ENCODE measurements at places on chromosomes 6 and 20.
A peak's percentile ranks its signal among the peaks of the same experiment; 100 is the strongest.

GRCh38 chr6:118903691-118904090 is 9.7 kb downstream of the ASF1A start:
- DNase-seq = no peak

GRCh38 chr6:37092923-37093727 is 76.8 kb upstream of the PIM1 start:
- DNase-seq = no peak

GRCh38 chr20:419556-420165 is 11.6 kb downstream of the RBCK1 start:
- peak; percentile 86 for DNase-seq

GRCh38 chr20:35200267-35200666 is 26.2 kb upstream of the MMP24 start:
- no peak for DNase-seq

DNA sequence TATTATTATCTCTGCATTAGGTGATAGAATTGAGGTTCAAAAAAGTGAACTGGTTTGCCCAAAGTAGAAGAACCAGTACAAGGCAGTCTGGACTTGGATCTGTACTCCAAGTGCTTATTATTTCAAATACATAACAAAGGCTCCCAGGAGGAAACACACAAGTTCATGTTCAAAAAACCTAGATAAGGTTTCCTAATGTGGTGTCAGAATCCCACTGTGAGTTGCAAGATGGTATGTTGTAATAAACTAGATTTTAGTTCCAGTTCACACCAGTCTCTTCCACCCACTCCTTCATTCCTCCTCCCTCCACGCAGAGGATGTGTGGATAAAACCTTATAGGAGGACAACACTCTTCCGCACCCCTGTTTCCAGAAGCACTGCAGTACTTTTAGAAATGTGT is 42.8 kb downstream of the KIAA0319 start:
- no peak for DNase-seq

DNA sequence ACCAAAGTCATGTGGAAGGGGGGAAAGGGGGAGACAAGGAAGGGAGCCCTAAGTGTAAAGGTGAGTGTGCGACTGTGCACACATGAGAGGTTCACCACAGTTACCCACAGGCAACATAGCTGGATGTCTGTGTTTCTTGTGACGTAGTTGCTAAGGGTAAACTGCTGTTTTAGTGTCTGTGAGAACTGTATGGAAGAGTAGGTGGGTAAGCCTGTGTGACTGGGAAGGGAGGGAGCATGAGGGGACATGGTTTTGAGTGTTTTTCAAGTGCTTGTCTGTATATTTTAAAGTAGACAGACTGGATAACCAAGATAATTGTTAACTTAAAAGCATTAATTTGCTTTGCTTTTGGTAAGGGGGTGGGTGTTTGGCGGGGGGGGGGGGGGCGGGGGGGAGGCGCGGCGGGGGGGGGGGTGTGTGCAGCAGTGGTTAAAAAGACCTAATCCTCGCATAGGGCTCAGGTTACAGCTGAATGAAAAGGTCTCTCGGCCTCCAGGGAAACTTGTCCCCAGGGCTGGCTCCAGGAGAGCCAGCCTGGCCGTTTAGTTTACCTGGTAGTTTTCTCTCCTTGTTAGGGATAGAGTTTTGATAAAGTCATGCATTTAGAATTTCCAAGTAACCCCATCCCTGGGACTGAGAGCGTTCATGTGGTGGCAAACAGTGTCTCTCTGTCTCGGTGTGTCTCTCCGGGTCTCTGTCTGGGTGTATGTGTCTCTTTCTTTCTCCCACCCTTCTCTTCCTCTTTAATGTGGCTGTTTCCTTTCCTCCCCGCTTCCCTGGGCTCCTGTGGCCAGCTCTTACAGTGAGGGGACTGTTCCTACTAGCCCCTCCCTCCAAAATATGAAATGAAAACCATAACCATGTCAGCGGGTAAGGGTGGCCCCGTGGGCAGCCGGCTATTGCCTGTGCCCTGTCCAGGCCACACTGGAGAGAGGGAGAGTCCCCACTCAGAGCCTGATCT is 3.4 kb downstream of the SCUBE3 start:
- peak; percentile 13 for DNase-seq

DNA sequence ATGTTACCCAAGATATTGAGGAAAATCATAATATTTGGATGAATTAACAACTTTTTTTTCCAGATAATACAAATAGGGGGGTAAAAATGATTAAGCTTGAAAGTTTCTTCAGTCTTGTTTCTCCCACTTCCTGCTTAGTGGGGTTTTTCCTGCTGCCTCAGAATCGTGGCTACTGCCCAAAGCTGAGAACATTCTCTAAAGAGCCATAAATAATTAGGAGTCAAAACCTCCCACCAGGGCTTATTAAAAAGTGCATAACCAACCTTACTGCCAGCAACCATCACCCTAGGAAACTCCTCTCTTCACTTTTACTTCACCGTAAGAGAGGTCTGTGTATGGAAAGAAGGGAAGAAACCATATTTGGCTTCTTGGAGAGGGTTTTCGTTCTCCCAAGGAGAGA is 9.0 kb upstream of the LCA5 start:
- DNase-seq = no peak

GRCh38 chr6:39565956-39566355 is 159.3 kb downstream of the KIF6 start:
- DNase-seq = no peak

- DNase-seq = no peak
These were observed 132.9 kb downstream of the SCML4 start for GRCh38 chr6:107691062-107691751.

- no peak for DNase-seq
These were observed 139.1 kb downstream of the CDH4 start for GRCh38 chr20:61391185-61391584.

- peak; percentile 97 for DNase-seq
These were observed 105.3 kb downstream of the EYA2 start for GRCh38 chr20:46999801-47000465.

DNA sequence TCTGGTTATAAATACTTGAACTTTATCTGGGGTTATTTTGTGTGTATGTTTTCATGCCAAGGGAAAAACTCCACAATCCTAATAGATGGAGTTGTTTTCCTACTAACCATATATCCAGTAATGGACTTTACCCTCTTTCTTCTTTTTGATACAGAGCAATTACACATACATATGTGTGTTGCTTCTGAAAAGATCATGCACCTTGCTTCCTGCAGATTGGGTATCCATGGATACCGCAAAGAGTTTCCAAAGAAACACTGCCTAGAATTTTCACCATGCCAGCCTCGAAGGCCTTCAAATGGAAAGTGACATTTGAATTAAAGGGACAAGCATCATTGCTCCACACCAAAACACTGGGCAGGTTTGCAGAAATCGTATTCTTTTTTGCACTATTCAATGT is 26.8 kb downstream of the HDDC2 start:
- no peak for DNase-seq

DNA sequence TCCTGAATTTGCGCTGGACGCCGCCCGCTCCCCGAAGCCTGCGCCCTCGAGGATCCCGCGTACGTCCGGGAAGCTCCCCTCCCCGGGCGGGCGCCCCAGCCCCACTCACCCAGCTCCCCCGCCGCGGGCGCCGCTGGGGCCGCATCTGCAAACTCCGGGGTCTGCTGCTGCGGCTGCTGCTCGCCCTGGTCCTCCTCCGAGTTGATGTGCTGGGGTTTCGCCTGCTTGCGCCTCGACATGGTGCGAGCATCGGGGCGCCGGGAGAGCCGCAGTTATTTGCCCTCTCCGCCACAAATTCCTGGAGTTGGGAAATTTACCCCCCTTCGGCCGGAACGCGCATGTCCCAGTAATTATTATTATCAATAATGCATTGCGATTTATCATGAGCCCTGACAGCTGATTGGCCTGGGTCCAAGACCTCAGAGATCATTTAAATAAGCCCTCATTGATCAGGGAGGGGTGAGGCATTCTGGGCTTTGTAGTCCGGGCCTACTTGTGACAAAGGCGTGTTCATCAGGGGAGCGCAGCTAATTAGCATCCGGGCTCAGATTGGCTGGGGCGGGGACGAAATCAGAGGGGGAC is at the start of gene SALL4:
Gene SALL4 (minus strand): TSS at position 352 of the 582 bp plus-strand sequence. CDS start 113 bp downstream, at position 239.
- DNase-seq = no peak

DNA sequence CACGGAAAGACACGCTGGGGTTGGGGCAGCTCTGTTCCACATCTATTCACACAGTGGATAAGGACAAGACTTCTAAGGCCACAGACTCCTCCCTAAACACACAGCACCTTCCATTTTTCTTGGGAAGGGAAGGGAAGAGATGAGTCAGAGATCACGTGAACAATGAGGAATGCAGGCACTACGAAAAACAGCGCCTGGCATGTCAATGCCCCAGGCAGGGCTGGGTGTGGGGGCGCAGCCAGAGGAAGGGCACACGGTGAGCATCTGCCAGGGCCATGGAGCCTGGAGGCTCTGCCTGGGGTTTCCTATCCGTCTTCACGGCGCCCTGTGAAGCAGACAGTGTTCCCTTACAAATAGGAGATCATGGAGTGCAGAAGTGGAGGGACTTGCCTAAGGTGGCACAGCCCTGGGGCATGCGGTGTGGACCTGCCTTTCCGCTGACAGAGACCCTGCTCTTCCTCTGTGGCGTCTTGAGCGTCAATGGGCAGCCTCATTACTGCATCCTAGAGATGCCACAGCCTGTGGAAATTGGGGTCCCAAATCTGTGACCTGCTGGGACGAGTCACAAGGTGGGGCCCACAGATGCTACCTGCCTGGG is 15.4 kb downstream of the UNC93A start:
- no peak for DNase-seq

DNA sequence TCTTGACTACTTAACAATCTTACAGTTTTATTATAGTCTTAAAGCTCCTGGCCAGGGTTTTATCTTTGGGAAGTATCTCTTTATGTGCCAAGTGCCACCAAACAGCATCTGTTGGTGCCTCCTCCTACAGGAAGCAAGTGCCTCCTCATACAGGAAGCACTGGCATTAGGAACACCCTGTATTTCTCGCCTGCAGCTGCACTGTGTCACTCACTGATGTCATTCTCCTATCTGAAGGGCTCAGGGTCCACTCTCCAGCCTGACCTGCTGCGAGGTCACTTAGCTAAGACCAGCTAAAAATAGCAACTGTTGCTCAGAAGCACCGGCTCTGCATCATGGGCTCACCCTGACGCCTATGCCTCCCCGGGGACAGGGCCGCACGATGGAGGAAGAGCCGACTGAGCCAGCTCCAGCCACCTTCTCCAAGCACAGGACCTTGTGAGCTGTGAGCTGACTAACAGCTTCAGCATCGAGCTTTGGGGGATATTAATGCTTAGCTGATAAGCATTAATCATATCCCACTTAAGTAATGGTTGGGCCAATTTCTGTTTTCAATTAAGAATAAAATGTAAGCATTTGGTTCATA is 66.3 kb upstream of the CD93 start:
- no peak for DNase-seq

GRCh38 chr20:62918831-62919230 is 7.5 kb downstream of the DIDO1 start:
- no peak for DNase-seq

DNA sequence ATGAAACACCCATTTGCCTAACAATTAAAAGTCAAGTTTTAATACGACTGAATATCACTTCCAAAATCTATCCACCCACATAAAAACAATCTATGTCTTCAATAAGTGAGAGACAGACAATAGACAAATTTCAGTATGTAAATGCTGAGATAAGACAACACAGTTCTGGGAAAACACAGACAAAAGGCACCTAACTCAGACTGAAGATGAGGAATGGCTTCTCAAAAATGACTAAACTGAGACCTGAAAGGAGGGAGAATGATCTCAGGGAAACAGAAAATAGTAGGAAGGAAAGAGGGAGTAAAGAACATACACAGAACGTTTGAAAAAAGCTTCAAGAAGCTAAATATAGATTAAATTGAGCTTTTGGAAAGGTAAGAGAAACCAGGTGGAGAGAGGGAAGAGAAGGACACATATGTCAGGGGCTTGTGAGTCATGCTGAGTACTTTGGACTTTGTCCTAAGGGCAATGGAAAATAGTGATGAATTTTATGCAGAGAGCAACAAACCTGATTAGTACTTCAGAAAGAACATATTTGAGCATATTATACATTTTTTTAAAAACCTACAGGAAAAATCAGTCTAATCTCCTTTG is 16.1 kb downstream of the LMBRD1 start:
- no peak for DNase-seq

DNA sequence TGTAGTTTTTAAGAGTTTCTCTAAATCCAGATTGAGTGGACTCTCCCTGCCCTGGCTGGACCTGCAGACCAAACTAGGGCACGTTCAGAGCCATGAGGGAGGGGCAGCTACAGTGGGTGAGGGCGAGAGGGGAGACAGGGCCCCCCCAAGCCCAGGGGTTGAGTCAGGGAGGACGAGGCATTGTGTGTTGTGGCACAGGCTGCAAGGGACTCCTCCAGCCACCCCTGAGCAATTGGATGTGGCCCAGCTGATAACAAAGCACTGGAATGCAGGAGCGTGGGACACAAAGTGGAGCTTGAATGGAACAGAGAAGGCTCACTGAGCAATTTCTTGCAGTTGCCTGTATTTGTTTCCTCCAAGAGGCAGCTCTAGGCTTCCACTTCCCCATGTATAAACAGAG is 43.5 kb upstream of the MYL9 start:
- DNase-seq = no peak

DNA sequence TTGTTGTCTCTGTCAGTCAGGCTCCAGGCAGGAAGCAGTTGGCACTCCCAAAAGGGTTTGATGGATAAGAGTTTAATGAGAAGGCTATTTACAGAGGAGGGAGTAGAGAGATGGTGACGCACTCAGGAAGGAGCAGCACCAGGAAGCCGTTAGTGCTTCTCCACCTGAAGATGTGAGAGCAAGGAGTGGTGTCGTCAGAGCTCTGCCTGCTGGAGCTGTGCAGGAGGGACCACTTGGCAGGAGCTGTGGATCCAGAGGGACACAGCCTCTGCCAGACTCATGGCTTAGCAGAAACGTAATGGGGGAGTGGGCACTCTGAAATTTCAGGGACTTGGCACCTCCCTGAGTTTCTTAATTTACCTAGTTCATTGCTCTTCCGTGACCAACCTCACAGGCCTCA is 16.8 kb downstream of the DAAM2 start:
- peak; percentile 20 for DNase-seq

GRCh38 chr6:134217798-134218140 is 100.1 kb downstream of the SGK1 start:
- no peak for DNase-seq

DNA sequence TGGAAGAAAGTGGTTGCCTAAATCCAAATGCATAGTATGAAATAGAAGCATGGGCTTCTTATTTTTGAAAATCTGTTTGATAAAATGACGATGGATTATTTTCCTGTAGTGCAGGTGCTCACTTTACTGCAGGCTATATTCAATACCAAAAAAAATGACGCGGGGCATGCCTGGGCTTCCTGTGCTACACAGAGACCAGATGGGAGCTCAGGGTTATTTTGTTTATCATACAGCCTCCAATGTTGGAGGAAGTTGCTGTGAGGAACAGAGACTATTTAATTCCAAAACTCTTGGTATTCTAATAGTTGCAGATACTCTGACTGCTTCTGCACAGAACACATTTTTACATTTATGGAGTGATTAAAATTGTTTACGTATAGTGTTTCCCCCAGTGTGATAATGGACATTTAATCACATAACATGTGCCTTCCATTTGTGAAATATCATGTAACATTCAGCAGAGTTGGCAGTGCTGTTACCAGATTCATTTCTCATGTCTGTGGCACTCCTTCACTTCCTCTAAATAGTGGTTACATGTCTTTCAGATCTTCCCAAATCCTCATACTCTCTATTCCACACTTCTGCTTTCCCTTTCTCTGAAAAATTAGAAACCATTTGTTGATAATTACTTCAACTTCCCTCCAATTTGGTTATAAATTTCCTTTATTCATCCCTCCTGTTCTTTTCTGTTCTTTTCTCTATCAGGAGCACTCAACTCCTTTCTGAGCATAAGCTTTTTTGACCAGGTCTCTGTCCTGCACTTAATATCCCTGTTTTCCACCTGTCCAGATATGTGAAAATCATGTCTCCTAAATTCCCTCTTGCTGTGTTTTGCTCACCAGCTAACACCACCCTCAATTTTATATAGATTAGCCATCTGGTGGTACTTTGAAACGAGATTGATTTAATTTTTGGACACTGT is 121.6 kb downstream of the ADGRB3 start:
- DNase-seq = no peak

All from NCI-H2029 treated with DMSO at 0.1 percent for 48 hours (cell line).